ENCODE measurements at places on chromosomes 6 and 20.

GRCh38 chr6:21663966-21664313 lies 70.4 kb downstream of the SOX4 start:
- no peak for DNase-seq

DNA sequence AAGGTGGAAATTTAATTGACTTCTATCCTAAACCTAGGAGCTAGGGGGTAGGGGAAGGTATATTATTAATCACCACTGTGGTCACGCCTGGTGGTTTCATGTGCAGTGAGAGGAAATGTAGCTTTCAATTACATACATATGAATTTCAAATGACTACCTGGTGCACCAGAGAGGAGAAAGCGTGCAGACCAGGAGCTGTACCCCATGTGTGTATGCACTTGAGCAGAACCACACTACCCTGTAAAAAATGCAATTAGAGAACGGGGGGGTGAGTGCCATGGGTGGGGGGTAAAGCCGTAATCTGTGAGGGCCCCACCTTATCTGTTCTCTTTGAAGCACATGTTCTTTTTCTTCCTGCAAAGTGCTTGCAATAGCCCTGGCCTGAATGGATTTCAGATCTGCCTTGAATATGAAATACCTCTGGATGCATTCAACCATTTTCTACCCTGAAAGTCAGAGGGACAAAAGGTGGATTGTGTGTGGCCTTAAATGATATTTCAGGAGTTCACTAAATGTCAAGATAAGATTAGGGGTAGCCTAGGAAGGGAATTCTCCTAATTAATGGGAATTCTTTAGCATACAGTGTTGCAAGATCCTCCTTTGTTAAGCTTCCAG lies 30.9 kb upstream of the EDN3 start:
- DNase-seq: no peak

DNA sequence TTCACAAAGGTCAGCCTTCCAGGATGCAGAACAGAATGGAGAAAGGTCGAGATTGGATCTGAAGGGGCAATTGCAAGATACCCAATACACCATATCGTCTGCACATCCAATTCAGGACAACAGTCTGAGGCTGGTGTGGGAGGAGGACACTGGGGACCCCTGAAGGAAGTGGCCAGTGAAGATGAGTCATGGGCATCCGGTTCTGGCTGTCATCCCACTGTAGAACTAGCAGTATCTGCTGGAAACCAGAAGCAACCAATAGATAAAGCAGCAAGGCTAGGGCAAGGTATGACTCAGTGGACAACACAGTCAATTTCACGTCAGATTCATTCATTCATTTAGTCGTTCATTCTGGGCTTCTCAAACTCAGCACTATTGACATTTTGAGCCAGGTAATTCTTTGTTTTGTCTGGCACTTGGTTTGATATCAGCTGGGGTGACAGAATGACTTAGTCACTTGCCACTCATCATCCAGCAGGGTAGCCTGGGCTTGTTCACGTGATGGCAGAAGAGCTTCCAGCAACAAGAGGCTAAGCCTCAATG lies 30.3 kb upstream of the SHLD1 start:
- no peak for DNase-seq

DNA sequence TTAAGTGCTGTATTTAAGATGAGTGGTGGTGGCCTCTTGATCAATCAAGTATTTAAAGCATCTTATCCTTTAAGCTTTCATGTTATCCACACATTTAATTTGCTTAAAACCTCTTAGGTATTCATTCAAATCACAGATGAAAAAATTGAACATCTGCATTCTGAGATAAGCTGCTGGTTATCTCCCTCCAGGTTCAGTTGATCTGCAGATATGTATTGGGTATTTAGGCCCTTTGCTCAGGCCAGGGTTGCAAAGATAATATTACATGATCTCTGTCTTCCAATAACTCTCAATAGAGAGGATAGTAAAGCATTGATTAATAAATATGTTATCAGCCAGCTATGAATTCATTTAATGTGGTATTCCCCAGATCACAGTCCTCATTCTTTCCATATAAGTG lies 45.9 kb downstream of the RPS12 start:
- no peak for DNase-seq

DNA sequence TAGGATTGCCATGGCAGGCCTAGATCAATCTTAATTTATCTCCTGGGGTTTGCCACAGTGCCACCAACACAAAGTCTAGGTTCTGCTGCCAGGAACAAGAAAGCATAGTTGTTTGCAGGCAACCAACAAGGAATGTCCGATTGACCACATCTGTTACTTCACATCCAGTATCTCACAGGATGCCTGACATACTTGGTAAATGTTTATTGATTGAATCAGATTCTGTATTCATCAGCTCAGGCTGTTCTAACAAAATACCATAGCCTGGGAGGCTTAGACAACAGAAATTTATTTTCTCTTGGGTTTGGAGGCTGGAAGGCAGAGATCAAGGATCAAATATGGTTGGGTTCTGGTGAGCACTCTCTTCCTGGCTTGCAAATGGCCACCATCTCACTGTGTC lies 26.3 kb upstream of the MC3R start:
- no peak for DNase-seq

DNA sequence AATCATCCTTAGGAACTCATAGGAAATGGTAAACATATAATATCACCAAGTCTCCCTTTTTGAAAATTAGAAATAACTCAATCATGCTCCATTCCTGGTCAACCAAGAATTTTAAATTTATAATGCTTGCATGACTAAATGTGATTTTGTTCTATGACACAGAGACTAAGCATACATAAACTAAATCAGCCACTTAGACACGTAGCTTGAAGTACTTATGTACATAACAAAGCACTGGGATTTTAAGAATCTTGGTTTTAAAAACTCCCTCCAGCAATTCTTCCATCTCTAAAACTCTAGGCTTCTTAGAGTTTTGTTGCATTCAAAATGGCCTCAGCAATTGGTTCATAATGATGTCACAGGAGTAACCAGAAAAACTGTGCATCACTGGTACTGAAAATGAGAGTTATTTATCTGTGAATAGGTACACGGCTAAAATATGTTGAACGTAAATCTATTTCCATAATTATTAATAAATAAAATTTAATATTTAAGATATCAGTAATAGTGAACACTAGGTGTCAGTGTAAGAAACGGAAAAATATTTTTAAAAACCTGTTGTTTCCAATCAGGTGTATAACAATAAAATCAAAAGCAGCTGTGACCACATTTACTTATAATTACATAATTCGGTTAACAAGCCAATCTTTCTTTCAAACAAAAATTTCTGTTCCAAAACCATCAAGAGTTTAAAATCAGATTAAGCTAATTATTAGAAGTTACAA lies 241.6 kb upstream of the RUNX2 start:
- no peak for DNase-seq

DNA sequence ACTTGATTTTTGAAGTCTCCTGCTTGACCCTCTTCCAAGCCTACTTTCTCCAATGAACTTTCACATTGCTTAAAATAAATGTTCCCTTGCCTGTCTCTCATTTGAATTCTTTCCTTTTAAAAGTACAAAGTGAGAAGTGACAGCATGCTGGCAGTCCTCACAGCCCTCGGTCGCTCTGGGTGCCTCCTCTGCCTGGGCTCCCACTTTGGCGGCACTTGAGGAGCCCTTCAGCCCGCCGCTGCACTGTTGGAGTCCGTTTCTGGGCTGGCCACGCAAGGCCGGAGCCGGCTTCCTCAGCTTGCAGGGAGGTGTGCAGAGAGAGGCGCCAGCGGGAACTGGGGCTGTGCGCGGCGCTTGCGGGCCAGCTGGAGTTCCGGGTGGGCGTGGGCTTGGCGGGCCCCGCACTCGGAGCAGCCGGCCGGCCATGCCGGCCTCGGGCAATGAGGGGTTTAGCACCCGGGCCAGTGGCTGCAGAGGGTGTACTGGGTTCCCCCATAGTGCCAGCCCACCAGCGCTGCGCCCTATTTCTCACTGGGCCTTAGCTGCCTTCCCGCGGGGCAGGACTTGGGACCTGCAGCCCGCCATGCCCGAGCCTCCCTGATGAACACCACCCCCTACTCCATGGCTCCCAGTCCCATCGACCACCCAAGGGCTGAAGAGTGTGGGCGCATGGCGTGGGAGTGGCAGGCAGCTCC lies 31.9 kb downstream of the SERPINB6 start:
- no peak for DNase-seq

GRCh38 chr20:15364781-15365180 lies 1027.4 kb upstream of the FLRT3 start:
- no peak for DNase-seq

GRCh38 chr6:20403070-20403765 lies 1.5 kb downstream of the E2F3 start:
- DNase-seq: peak; percentile 86

DNA sequence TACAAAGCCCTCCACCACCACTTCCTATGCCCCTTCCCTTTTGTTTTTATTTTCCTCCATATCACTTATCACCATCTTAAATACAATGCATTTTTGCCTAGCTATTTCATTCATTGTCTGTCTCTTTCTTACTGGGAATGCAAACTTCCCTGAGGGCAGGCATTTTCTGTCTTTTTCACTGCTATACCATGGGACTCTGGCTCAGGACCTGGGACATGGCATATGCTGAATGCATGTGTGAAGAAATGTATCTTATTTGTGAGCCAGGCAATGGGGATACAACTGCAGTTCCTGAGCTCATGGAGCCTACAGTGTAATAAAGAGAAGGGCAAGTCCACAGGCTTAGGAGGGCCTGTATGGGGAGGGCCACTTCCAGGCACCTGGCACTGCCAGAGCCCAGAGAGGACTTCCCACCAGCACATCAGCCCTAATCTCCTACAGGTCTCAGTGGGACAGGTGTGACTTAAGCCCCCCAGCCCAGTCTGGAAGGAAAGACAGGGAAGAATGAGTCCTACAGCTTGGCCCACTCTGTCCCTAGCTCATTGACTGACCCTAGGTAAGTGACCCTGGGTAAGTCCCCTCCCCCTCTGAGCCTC lies 43.2 kb downstream of the TFEB start:
- no peak for DNase-seq

DNA sequence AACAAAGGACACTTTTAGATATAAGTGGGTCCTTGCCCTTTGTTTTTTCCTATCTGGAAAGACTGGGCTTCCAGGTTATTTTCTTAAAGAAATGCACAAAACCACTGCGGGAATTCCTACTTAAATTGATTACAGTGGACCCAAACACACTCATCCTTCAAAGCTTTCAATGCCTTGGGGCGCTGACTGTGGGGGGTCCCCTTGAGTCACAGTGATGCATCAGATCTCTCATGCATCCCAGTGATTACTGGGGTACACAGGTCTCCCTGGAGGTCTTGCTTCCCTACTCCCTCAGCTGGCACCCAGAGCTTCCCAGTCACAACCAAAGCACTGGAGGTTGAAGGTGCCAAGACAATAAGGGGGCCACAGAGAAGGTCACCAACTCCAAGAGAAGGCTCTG lies 20.7 kb downstream of the ABHD12 start:
- DNase-seq: no peak

DNA sequence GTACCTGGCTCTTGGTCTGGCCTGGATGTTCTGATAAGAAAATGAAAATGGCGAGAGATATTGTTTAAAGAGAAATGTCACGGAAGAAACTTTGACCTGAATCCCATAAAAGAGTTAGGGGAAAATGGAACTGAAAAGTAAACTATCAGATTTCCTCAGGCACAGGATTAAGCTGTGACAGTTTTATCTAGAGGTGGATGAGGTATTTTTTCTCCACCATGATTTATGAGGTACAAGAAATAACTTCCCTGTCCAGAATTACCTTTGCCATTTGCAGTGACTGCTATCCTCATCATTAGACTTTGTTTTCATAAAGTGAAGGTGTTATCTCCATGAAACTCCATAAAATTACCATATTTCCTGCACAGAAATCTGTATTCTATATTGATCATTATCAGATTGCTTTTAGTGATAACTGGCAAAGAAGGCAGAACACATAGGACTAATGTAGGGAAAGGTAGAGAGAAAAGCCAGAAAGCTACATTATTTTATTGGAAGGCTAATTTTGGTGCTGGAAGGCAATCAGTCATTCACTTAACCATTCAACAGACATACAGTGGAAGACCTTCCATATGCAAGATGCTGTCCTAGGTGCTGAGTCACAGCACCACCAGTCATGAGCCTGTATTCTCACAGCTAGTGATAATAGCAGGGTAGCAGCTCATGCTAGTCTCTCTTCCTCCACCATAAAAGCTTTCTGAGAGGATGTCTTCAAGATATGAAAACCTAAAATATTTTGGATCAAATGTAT lies 427.3 kb upstream of the CITED2 start:
- DNase-seq: peak; percentile 15

DNA sequence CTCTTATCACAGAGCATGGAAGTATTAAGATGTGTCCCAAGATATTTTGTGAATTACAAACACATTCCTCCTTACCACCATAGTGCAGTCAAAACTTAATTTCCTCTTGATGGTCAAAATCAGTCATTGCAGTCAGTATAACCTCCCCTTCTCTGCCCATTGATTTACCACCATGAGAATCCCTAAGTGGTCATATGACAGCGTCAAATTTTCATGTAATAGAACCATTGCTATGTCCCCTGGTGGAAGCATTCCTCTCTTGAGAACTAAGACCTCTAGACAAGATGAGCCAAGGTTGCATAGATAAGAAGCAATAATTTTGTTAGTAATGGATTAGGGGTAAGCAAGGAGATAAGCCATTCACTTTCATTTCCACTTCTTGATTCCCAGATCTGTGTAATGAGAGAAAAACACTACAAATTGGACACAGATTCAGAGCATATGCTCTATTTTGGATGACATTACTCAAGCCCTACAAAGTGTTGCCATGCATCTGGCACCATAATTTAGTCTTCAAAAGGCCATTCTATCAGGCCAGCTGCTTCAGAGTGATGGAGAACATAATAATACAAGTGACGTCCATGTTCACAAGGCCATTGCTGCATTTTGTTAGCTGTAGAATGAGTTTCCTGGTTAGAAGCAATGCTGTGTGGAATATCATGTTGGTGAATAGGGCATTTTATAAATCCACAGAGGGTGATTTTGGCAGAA lies 49.6 kb upstream of the PDE7B start:
- DNase-seq: no peak

- DNase-seq: no peak
These were observed 21.8 kb upstream of the CCND3 start for GRCh38 chr6:41963371-41963770.

DNA sequence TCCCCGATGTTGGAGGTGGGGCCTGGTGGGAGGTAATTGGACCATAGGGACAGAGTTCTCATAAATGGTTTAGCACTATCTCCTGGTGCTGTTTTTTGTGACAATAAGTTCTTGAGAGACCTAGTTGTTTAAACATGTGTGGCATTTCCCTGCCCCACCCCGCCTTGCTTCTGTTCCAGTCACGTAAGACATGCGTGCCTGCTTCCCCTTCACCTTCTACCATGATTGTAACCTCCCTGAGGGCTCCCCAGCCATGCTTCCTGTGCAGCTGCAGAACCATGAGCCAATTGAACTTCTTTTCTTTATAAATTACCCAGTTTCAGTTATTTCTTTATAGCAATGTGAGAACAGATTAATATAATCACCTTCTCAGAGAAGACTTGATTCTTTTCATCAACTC lies 2.5 kb upstream of the RNF144B start:
- no peak for DNase-seq

DNA sequence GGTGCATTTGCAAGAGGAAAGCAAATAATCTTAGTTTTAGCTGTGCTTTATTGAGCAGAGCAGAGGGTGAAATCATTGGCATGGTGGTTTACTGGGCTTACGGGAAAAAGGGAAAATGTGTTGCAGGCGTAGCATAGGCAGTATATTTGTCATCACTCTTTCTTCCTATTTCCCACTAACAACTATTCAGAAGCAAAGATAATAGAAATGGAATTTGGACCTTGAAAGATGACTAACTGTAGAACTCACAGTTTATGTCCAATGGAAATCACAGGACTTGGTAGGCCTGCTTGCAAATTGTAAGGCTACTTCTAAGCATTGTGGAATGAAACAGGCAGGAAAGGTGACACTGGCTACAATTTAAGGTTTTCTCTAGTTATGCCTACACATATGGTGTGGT lies 611.9 kb upstream of the MAN1A1 start:
- DNase-seq: peak; percentile 6

GRCh38 chr6:132725947-132726607 lies 12.2 kb upstream of the VNN1 start:
- DNase-seq: no peak
